ENCODE measurements at places on chromosomes 12 and 14.

DNA sequence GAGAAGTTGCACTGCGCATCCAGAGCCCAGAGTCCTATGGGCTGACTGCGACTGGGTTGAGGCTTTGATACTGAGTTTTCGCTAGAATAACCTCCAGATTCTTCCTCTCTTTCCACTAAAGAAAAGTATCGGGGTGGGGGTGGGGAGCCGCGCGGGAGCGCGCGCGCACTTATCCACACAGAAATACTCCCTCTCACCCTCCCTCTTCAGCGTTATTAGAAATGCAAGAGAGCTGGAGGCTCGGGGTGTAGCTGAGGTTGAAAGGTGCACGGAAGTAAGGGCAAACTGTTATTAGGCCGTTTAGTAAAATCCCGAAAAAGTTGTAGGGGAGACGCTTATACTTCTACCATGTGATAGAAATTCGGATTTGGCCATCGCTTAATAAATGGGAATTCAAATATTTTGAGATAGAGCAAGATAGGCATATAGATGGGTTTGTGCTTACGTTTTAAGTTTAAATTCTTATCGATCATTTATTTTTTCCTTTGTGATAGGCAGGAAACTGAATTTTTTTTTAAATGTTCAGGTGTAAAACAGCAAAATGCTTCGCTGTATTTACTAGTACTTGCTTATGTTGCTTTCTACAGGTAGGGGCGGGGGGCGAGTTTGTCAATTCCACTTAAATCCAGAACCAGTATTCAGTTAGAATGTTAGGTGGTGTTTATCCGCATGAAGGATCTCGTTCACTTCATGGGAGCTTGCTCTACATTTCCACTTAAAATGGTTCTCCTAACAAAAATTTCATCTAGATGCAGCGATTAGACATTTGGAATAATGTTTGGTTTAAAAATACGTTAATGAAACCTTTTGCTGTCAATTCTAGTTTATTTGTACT, 1.1 kb downstream of the ARHGAP5 start:
- DNase-seq, result no peak

DNA sequence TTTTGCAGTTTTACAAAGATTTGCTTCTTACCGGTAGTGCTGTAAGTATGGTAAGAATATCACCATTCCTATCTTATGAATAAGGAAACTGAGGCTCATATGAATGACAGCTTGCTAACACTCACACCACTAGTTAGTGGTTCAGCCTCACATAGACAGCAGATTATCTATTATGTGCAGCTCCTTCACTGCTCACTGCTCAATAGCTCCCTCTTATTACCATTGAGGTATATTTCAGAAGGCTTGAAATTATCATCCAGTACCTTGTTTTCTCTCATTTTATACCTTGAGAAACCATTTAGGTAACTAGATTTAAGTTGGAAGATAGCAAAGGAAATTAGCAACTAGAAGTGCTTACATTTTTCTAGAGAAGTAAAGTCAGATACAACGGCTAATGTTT, 15.5 kb downstream of the RIC8B start:
- DNase-seq, result no peak

GRCh38 chr14:89544636-89545301, 127.7 kb upstream of the FOXN3 start:
- no peak for DNase-seq

DNA sequence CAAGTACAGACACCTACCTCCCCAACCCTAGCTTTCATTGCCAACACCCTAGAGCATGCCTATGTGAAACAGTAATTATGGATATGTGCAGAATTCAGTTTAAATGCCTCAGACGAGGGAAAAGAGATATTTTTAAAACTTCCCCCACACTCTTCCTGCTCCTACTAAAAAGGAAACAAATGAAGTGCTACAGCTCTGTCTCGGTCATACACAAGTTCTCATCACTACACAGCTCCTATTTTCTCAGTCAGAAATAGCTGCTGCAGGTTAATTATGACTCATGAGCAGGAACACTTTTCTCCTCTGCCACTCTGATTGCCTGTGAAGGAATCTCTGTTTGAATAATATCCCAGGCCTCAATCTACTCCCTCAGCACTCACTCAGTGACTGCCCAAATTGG, 703.6 kb upstream of the FLRT2 start:
- no peak for DNase-seq

DNA sequence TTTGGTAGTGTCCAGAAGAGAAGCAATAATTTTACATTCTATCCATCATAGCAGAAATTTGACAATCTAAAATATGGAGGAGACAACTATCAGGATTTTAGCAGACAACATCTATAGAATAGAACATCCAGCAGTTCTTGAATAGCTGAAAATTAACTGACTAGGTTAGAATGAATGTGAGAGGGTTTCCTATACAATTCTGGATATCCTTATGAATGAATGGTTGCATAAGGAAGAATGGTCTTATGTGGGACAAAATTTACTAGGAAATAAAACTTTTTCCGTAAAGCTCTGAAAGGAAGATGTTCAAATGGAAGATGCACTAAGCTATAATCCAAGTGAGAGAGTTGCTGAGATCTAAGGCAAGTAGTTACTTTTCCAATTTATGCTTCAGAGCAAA, at the start of gene OR6C3:
OR6C3 (plus strand) TSS at position 301 of the 400 bp plus-strand sequence. CDS start 955 bp downstream, outside the sequence.
- DNase-seq, result no peak

- DNase-seq, result no peak
Measured at GRCh38 chr14:31071151-31071550, 45.0 kb upstream of the STRN3 start.

- peak; percentile 6 for DNase-seq
Measured at GRCh38 chr12:54940727-54941315, 43.7 kb downstream of the TESPA1 start.

DNA sequence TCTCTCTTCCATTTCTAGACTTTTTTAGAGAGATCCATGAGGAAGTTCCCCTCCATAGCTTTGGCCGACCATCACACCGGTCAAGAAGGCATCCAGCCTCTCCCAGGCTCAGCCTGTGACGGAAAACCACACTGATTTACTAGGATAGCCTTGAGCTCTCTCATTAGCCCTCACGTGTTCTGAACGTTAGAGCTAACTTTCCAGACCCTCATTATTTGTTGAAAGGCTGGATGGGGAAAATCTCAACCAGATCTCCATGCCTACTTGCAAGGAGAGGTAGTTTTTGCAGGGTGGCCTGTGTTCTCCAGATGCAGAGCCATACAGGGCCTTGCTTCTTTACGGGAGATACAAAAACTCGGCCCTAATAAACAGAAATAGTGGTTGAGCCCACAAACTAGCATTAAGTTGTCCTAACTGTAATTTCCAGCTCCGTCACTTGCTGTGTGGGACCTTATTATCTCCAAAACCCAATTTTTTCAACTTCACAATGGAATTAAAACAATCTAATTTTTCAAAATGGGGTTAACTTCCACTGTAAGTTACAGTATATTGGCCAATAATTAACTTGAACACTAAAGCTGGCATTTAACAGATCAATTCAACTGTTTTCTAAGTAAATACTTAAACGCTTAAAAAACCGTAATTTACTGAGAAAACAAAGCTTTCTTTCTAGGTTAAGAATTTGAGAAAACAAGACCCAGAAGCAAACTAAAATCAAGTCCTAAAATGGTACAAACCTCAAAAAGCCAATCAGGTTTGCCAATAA, 65.3 kb downstream of the KLHL28 start:
- DNase-seq, result no peak

DNA sequence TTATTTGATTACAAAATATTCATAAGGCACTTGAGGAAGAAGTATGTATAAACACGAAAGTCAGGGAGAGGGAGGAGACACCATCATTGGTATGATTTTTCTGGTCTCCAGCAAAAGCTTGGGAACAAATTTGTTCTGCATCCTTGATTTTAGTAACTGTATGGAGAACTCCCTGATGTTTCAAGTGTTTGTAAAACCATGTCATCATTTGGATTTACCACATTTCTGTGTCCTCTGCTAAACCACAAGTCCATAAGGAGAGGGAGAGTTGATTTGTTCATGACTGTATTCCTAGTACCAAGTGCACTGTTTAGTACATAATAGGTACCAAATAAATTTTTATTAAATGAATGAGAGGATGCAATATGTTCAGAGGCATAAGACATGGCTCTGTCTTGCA, 181.1 kb downstream of the BTG1 start:
- no peak for DNase-seq
